Stomach (tissue), 19 donors: ENCODE measurements at places on chromosomes 4 and X.

DNA sequence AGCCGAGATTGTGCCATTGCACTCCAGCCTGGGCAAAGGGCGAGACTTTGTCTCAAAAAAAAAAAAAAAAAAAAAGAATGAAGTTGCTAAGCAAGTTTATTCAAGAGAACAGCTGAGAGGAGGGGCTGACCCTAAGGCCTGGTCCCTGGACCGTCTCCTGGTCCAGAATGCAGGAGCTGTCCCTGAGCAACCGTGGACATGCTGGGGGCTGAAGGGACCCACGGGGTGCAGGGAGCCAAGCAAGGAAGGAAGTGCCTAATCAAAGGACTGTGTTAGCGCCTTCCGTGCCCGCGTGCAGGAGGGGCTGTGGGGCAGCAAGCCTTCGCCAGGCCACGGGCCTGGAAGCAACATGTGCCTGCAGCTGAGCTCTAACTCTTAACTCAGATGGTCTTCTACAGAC lies 39.1 kb upstream of the CDKN2AIP start:
- DNase-seq = no peak

DNA sequence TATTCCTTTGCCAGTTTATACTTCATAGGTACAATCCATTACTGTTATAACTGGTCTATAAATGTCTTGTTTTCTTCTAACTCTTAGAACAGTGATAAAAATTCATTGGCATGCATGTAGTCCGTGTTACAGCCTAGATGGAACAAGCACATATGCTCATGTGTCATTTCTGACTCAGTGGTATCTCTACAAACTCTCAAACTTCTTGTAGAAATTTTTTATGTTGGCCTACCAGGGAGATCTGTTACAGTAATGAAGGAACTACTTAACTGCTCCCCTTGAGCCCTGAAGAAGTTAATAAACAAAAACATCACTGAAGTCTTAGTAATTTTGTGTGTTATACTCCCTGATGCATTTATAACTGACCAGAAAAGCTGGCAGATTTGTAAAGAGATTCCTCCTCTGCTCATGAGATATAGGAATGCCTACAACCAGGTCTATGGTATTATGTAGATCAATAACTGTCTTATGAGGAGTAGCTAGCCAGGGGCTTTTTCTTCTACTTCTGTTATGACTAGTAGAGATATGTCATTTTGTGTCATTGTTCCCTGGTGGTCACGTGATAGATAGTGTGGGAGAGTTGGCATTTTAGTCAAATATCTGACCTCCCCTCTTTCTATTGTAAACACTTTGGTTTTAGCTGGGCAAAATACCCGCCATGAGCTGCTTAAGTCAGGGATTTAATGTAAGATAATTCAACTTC lies 53.7 kb upstream of the FAAH2 start:
- DNase-seq = no peak

GRCh38 chr4:81227138-81227537 lies 12.1 kb upstream of the PRKG2 start:
- DNase-seq = no peak

- DNase-seq = peak; percentile 8
Observed at GRCh38 chr4:7417639-7418038, 17.1 kb downstream of the PSAPL1 start.

DNA sequence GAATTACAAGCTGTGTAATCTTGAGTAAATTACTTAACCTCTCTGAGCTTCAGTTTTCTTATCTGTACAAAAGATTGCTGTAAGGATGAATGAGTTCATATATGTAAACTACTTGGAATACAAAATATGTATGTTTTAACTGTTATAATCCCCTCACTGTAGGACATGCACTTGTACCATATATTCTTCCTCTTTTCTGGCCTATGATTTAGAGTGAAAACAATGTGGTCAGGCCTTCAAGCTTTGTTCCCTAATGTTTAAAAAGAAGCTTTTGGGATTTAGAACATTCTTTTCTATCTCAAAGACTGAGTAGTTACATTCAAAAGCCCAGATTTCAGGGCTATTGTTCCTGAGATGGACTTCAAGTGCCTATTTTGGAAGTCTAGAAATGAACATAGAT lies 26.7 kb upstream of the GPRIN3 start:
- no peak for DNase-seq

DNA sequence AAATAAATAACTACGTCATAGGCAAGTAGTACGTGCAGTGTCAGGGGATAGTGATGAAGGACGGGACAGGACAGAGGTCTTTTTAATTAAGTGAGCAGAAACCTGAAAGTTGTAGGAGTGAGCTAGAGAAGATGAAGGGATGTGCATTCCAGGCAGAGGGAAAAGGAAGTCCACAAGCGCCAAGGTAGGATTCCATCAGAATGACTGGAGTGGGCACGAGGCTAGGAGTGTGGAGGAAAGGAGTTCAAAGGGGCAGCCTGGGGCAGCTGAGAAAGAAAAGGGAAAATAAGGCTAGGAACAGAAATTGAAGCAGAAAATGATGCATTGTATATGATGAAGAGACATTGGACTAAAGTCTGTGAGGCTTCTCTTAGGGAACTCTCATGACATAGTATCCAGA lies 192.2 kb upstream of the TLL1 start:
- no peak for DNase-seq

- DNase-seq = no peak
Observed at GRCh38 chrX:48520455-48520854, 1.2 kb upstream of the EBP start.
